HepG2 (cell line): ENCODE measurements at places on chromosomes 1 and 21.

GRCh38 chr1:19735440-19736127, 64.1 kb downstream of the TMCO4 start:
- no peak for DNase-seq

- no peak for DNase-seq
Measured at GRCh38 chr21:17853393-17854275, 34.5 kb upstream of the C21orf91 start.

GRCh38 chr1:33719326-33719725, 144.6 kb upstream of the HMGB4 start:
- DNase-seq: no peak

DNA sequence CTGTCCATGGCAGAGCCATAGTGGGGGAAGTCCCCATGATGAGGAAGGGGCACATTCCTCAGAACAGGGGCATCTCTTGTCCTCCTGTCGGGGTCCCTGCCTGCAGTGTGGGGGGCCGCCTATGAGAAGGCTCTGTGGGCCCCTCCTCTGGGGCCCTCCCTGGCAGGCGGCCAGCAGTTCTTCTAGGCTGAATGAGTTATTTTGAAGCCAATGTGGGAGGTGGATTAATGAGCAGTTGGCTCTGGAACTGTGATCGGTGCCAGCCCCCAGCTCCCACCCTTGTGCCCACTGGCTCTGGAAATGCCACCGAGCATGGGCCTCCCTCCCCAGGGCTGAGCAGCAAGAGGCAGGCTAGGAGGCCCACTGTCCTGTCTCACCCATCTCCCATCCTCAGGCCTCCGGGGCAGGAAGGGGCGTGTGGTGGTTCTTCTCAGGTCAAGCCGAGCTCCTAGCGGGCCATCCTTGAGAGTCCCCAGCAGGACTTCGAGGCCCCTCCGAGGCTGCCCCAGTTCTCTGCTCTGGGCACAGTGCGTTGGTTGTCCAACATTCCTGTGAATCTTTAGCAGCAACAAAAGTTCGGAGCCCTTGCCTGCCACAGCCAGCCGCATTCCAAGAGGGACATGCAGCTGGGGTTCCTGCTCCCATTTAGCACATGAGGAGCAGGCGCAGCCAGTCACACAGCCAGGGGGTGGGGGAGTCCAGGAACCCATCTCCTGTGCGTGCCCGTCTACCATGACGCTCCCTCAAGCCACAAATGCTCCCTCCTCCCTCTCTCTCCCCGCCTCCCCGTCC, 57.2 kb downstream of the EDN2 start:
- DNase-seq: no peak

DNA sequence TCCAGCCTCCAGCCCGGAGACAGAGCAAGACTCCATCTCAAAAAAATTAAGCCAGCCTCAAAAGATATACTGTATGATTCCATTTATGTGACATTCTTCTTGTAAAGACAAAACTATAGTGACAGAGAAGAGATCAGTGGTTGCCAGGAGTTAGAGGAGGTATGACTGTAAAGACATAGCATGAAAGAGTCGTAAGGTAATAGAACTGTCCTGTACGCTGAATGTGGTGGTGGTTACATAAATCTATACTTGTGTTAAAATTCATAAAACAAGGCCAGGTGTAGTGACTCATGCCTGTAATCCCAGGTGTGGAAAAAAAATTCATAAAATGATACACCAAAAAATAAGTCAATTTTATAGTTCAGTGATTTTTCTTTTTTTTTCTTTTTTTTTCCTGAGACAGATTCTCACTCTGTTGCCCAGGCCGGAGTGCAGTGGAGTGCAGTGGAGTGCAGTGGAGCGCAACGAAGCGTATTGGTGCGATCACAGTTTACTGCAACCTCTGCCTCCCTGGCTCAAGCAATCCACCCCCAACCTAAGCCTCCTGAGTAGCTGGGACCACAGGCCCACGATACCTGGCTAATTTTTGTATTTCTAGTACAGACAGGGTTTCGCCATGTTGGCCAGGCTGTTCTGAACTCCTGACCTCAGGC, 84.9 kb upstream of the CXADR start:
- DNase-seq: no peak

- DNase-seq: no peak
Measured at GRCh38 chr1:180160357-180160756, 5.7 kb downstream of the QSOX1 start.

DNA sequence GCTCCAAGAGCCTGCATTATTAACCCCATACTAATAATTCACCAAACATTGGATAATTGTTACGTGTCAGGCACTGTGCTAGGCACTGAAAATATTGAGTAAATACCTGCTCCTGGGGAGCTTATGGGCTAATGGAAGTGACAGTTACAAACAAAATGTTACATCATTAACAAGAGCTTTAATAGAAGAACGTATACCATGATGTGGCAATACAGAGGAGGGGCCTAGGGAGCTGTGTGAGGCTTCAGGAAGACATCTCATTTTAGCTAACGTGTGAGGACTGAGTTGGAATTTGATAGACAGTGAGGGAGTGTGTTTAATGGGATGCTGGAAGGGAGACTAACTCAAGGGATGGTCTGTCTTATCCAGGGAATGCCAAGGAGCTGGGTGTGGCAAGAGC, 16.5 kb upstream of the TSPAN2 start:
- no peak for DNase-seq

GRCh38 chr1:203672346-203672745, 45.7 kb downstream of the ATP2B4 start:
- no peak for DNase-seq
